ENCODE measurements at places on chromosomes 1 and 21. TPM values are rescaled to one million over a fixed set of nuclear protein-coding genes. Genes with fewer than 3 reads are reported as not detected.

The SLC5A3 gene
- 11.7 TPM for total RNA-seq

The REN gene
- total RNA-seq, result not detected

The NUAK2 gene
- total RNA-seq, result 5.8 TPM

The VWA5B1 gene
- not detected for total RNA-seq

The ADAMTS1 gene
- 69.7 TPM for total RNA-seq

The MYBPH gene
- total RNA-seq, result not detected

DNA sequence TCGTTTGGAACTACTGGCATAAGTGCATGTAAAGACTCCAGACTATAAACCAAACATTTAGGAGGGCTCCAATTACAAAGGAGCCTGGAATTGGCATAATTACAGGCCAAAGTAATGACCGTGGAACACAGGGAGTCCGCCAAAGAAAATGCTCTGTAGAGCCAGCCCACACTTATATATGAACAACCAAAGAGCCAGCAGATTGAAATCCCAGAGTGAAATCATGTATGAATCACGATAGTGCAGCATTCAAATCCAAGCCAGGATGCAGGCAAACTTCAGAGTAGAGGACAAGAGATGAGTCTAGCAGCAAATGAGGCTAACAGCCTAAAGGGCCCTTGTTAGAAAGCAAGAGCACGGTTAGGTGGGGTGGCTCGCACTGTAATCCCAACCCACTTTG, 13.1 kb downstream of the VPS26C start:
- no peaks in the 10 kb centered on the region for H3K36me3 ChIP-seq
- no peak for DNase-seq
- peaks cover 16% of the 10 kb centered on the region for H3K4me1 ChIP-seq
- no peak overlapping the region for H3K4me3 ChIP-seq
- H3K27ac ChIP-seq, result no peak overlapping the region
- no peaks in the 10 kb centered on the region for H3K27me3 ChIP-seq

DNA sequence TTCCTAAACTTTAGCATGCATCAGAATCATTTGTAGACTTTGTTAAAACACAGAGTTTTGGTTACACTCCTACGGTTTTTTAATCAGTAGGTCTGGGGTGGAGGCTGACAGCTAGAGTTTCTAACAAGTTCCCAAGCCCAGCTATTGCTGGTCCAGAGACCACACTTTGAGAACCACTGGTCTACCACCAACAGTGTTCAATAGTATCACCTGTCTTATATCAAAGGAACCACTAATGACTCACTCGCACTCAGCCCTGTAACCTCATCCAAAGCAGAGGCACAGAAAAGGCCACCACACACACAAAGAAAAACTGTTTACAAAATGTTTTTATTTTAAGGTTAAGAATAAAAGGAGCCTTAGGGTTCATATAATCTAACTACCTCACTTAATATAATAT, 68.7 kb downstream of the HIVEP3 start:
- no peak overlapping the region for H3K27ac ChIP-seq
- H3K4me1 ChIP-seq, result peaks cover 42% of the 10 kb centered on the region
- no peaks in the 10 kb centered on the region for H3K27me3 ChIP-seq
- H3K36me3 ChIP-seq, result no peaks in the 10 kb centered on the region

DNA sequence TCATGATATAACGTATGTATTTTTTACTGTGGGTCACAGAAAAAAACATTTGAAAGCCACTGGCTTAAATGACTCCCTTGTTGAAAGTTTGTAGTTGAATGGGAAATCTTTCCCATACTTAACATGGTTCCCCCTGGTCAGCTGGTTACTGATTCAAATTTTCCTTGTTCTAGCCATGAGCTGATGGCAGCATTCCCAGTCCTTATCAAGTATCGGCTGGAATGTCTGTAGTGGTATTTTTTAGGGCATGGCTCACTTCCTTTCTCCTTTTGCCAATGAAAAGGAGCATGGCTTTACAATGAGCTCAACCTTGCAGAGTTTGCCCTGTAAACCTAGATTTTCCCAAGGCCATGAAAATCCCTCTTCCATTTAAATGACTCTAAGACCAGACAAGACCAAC, 55.7 kb downstream of the GIPC2 start:
- H3K4me1 ChIP-seq, result peaks cover 27% of the 10 kb centered on the region
- no peaks in the 10 kb centered on the region for H3K27me3 ChIP-seq
- no peak overlapping the region for H3K4me3 ChIP-seq
- DNase-seq, result peak; percentile 66
- no peaks in the 10 kb centered on the region for H3K36me3 ChIP-seq

GRCh38 chr1:209490013-209490412, 93.5 kb upstream of the CAMK1G start:
- no peak overlapping the region for H3K4me3 ChIP-seq
- H3K27me3 ChIP-seq, result no peaks in the 10 kb centered on the region
- H3K4me1 ChIP-seq, result no peaks in the 10 kb centered on the region
- H3K36me3 ChIP-seq, result no peaks in the 10 kb centered on the region
- H3K27ac ChIP-seq, result no peak overlapping the region

DNA sequence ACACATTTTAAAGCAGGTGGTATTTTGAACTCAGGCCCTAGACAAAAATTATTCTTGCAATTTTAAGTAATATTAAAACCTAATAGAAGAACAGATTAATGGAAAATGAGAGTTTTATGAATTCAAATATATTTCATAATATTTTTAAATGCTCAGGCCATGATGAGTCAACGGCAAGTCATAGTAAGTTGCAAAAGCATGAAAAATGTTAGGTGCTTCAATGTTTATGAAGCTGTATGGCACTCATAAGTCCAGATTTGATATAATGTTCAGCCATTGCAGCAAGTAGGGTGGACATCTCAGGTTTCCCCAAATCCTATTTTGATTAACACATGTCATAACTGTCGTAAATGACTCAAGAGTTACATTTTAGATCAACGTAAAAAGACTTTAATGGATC, 112.6 kb downstream of the GRIK1 start:
- no peaks in the 10 kb centered on the region for H3K36me3 ChIP-seq
- no peak overlapping the region for H3K4me3 ChIP-seq
- no peaks in the 10 kb centered on the region for H3K4me1 ChIP-seq
- H3K27ac ChIP-seq, result no peak overlapping the region

- H3K27ac ChIP-seq, result no peak overlapping the region
- no peak for DNase-seq
- H3K4me3 ChIP-seq, result no peak overlapping the region
Measured at GRCh38 chr1:3494321-3495308, 40.1 kb downstream of the ARHGEF16 start.

DNA sequence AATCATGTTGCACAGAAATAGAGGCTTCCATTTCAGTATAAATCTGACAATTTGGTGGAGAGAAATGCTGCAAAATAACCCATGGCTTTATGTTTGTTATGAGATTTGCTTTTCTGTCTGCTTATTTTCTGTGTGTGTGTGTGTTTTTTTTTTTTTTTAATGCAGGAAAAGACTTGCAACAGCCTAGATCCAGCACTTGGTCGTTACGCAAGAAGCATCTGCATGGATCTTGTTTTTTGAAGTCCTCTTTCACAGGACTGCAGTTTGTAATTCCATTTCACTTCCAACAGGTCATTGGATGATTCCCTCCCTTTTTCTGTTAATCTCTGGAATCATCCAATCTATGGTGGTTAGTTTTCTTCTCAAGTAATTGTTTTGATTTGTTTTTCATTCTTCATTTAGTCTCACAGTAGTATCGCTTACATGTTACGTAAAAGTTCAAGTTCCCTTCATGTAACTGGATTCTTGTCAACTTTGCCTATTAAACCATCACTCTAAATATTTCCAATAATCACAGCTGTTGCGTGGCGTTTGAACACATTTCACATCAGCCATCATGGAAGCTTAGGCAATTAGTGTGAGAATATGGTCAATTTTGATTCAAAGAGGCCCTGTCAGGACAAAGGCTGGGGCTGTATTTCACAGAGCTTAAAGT, 312.9 kb downstream of the NFIA start:
- H3K4me3 ChIP-seq, result no peak overlapping the region
- no peak for DNase-seq
- no peaks in the 10 kb centered on the region for H3K36me3 ChIP-seq
- H3K4me1 ChIP-seq, result no peaks in the 10 kb centered on the region

- H3K4me1 ChIP-seq, result no peaks in the 10 kb centered on the region
- H3K36me3 ChIP-seq, result no peaks in the 10 kb centered on the region
- no peak overlapping the region for H3K4me3 ChIP-seq
- H3K27me3 ChIP-seq, result no peaks in the 10 kb centered on the region
- H3K27ac ChIP-seq, result no peak overlapping the region
- DNase-seq, result peak; percentile 28
Measured at GRCh38 chr1:53625766-53626520, 113.0 kb downstream of the GLIS1 start.

GRCh38 chr1:93690921-93691789, 9.5 kb upstream of the BCAR3 start:
- no peaks in the 10 kb centered on the region for H3K36me3 ChIP-seq
- H3K27ac ChIP-seq, result no peak overlapping the region
- H3K4me1 ChIP-seq, result peaks cover 40% of the 10 kb centered on the region
- H3K4me3 ChIP-seq, result no peak overlapping the region
- DNase-seq, result no peak
- no peaks in the 10 kb centered on the region for H3K27me3 ChIP-seq

DNA sequence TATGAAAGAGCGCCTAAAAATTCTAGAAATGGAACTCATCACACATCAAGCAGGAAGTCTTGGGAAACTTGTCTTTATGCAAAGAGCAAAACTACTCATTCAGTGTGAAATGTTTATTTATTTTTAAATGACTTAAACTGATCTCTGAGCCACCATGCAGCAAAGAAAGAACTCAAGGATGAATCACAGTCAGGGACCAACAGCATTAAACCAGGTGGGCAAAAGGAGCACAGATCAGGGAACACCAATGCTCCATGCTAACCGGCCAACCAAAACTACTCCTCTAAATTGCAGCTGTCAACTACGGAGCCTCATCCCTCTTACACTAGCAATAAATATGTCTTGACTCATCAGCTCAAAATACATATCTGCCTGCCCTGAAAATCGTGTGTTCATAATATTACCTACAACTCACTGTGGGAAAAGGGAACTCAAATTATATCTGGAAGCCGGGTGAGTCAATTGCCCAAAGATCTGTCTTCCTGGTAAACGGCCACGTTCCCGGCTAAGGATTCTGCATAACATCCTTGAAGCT, 129.2 kb downstream of the PTPN14 start:
- H3K4me3 ChIP-seq, result no peak overlapping the region
- no peaks in the 10 kb centered on the region for H3K27me3 ChIP-seq
- H3K36me3 ChIP-seq, result no peaks in the 10 kb centered on the region
- peak; percentile 64 for DNase-seq
- peaks cover 77% of the 10 kb centered on the region for H3K4me1 ChIP-seq

DNA sequence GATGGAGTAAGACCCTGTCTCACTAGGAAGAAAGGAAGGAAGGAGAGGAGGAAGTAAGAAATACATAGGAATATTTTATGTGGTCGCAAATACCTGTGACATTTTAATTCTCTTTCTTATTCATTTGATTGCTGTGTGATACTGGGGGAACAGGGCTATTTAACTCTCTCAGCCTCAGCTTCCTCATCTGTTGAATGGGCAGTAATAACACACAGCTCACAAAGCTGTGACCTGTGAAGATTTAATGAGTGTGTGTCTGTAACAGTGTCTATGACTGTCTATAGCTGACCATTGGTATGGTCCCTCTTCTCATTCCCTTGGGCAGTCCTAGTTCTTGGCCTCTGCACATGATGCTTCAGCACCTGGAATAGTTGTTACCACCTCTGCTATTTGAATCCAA, 13.6 kb upstream of the GPR161 start:
- H3K27me3 ChIP-seq, result no peaks in the 10 kb centered on the region
- H3K4me3 ChIP-seq, result no peak overlapping the region
- DNase-seq, result no peak
- H3K4me1 ChIP-seq, result no peaks in the 10 kb centered on the region

DNA sequence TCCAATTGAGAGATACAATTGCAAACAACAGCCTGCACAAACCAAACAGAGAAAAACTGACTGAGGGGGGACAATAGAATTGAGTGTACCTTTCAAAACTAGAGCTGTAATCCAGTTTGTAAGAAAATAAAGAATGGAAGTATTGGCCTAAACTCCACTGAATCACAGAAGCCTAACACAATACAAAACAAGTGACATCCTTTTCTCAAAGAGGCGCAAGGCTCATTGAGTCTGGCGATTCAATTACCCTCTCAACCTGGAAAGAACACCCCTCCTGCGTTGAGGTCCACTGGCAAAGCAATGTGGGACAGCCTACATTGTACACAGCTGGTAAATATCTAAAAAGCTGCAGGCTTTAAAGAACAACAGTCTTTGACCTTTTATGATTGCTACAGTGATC, 182.6 kb downstream of the DPYD start:
- no peaks in the 10 kb centered on the region for H3K36me3 ChIP-seq
- H3K4me3 ChIP-seq, result no peak overlapping the region

- no peak overlapping the region for H3K27ac ChIP-seq
- H3K36me3 ChIP-seq, result no peaks in the 10 kb centered on the region
Measured at GRCh38 chr1:101291562-101292380, 55.0 kb downstream of the S1PR1 start.

- H3K36me3 ChIP-seq, result peaks cover 41% of the 10 kb centered on the region
- no peak for DNase-seq
- H3K4me1 ChIP-seq, result 0 out of 2 replicates have a peak, but pooled peaks cover 4% of the 10 kb centered on the region
- H3K4me3 ChIP-seq, result no peak overlapping the region
- no peaks in the 10 kb centered on the region for H3K27me3 ChIP-seq
Measured at GRCh38 chr1:112923959-112924349, 32.0 kb downstream of the SLC16A1 start.

- no peaks in the 10 kb centered on the region for H3K4me1 ChIP-seq
- no peak overlapping the region for H3K27ac ChIP-seq
- H3K27me3 ChIP-seq, result no peaks in the 10 kb centered on the region
- no peak for DNase-seq
Measured at GRCh38 chr1:200471739-200472138, 61.9 kb upstream of the ZNF281 start.

DNA sequence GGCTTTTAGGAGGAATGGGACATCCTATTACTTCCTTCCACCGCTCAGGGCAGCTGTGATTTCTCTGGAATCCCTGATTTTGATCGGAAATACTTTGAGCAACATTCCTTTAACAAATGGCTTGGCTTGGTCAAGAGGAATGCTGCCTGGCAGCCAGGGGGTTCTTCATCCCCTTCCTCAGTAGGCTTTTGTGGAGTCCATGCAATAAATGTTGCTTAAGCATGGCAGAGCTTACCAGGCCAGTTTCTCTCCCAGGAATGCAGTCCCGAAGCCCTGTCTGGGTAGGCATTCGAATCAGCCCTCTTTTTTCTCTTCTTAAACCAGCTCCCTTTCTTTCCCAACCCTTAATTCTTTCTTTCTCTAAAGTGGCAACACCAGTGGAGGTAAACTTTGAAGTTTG, 177.1 kb upstream of the KIAA0040 start:
- DNase-seq, result no peak
- no peaks in the 10 kb centered on the region for H3K4me1 ChIP-seq
- H3K4me3 ChIP-seq, result no peak overlapping the region
- H3K27ac ChIP-seq, result no peak overlapping the region
- no peaks in the 10 kb centered on the region for H3K27me3 ChIP-seq
- no peaks in the 10 kb centered on the region for H3K36me3 ChIP-seq

GRCh38 chr1:63087966-63088365, 234.4 kb upstream of the FOXD3 start:
- H3K36me3 ChIP-seq, result no peaks in the 10 kb centered on the region
- H3K27me3 ChIP-seq, result peaks cover 7% of the 10 kb centered on the region

Measured in SJSA1 (cell line).